Anterior cingulate cortex (tissue), 58 donors: ENCODE measurements at places on chromosomes 4 and X.

DNA sequence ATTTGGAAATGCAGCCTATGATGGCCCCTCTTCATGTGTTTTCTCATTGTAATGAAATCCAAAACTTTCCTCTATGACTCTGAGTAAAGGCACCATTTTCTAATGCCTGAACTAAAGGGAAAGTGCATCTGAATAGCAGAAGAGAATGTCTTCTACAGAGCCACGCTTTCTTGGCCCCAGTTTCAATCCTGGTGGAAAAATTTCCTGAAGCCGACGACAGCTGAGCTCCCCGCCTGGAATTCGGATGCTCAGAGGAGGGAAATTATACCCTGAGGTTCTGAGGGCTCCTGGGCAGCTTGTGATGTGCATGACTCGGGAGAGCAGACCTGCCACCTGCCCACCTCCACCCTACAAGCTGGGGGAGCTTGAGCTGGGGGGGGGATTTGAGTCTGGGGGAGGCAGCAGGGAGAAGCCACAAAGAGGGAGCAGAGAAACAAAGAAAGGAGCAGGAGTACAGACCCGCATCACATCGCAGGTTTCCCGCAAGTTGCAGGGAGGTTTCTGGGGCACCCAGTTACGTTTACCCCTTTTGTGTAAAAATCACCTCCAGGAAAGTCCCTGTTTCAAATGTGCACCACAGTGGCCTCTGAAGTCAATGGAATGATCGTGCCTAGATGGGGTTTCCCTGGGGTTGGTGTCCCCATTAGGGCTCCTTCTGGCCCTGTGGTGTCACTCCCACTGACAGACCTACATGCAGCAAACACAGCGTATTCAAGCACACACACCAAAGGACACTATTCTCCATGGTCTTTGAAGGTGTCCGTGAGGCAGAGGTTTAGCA is 145.6 kb upstream of the RBPJ start:
- no peak for DNase-seq

GRCh38 chr4:107970063-107970798 is 19.5 kb upstream of the HADH start:
- DNase-seq = no peak

- no peak for DNase-seq
Observed at GRCh38 chr4:55539658-55540057, 7.1 kb downstream of the CLOCK start.

GRCh38 chr4:107742196-107742595 is 22.2 kb upstream of the PAPSS1 start:
- no peak for DNase-seq

GRCh38 chrX:44843753-44844152 is at the start of gene DUSP21:
TSS of gene DUSP21 (plus strand) at chrX:44844021. CDS start at chrX:44844133, 112 bp downstream.
- DNase-seq = no peak

DNA sequence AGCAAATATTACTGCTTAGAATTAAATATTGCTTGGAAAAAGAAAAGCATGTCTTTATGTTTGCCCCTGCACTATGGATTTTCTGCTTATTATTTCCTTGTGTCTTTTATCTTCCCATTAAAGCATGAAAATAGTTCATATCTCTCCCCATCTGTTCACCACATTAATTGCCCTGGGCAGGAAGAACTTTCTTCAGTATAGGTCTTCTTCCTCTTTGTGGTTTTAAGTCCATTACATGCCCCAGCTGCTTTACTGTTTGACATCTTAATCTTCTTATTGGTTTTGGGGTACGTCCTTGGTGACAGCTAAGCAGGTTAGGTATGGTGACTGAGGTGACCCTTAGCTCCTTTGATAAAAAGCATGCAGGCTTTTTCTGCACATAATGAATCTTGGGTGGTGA is 157.3 kb downstream of the AASDH start:
- no peak for DNase-seq

GRCh38 chr4:150909116-150909515 is 106.0 kb downstream of the LRBA start:
- no peak for DNase-seq

DNA sequence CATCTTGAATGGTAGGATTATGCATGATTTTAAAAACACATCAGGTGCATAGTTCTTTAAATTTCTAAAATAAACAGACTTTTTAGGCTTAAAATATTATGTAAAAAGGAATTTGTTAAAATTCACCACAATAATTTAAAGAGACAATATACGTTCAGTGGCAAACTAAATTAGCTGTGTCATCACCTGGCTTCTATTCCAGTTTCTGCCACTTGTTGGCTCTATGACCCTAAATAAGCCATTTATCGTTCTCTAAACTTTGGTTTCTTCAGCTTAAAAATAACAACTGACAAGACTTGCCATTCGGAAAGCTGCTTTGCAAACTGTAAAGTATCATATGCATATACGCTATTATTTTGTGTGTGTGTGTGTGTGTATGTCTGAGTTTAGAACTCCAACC is 141.3 kb downstream of the MGST2 start:
- DNase-seq = no peak

GRCh38 chr4:182507805-182508204 is 264.6 kb downstream of the TENM3 start:
- no peak for DNase-seq

GRCh38 chr4:165005352-165005925 is 26.4 kb upstream of the TRIM60 start:
- no peak for DNase-seq

- no peak for DNase-seq
Observed at GRCh38 chr4:53914313-53915016, 149.9 kb downstream of the CHIC2 start.

GRCh38 chr4:104217526-104217925 is 277.2 kb downstream of the CXXC4 start:
- DNase-seq = no peak

- no peak for DNase-seq
Observed at GRCh38 chrX:41558531-41558930, 111.4 kb downstream of the NYX start.
